ENCODE measurements at places on chromosomes 7 and 10.
A peak's percentile ranks its signal among the peaks of the same experiment; 100 is the strongest.

DNA sequence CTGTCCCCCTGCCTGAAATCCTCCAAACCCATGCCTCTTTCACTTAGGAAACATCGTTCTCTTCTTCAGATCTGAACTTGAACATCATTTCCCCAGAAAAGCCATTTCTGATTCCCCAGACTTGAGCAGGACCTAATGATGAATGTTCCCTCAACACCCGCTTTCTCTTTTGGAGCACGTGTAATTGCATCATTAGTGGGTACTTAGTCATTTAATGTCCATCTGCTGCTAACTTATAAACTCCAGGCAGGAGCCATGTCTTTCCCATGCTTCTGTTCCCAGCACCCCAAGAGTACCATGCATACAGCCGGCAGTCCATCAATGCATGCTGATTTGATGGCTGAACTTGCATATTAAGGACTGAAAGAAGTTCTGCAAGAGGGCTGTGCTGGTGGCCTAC is 36.5 kb upstream of the ECHDC3 start:
- DNase-seq: no peak

- no peak for DNase-seq
Measured at GRCh38 chr10:59950105-59950504, 43.7 kb upstream of the CCDC6 start.

DNA sequence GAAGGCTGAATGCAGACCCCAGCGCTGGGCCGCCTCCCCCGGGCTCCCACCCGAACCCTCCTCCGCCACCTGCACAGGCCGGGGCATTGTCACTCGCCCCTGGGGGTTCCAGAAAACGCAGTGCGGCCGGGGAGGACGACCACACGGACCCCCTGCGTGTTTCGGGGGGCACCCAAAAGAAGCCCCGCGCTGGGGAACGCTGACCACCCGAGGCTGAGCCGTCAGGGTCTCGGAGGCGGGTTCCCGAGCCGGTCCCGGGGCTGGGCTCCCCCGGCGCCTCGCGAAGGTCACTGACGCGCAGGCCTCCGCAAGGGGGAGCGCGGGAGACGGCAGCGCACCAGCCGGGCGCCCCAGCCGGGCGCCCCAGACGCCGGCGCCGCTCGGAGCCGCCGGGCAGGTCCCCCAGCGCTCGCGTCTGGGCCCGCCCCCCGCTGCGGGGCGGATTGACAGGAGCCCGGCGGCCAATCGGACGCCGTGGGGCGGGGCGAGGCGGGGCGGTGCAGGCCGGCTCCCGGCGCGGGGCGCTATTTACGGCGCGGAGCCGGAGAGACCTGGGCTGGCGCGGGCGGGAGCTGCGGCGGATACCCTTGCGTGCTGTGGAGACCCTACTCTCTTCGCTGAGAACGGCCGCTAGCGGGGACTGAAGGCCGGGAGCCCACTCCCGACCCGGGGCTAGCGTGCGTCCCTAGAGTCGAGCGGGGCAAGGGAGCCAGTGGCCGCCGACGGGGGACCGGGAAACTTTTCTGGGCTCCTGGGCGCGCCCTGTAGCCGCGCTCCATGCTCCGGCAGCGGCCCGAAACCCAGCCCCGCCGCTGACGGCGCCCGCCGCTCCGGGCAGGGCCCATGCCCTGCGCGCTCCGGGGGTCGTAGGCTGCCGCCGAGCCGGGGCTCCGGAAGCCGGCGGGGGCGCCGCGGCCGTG is at the start of gene BAMBI:
Gene BAMBI (plus strand): TSS at position 554 of the 920 bp plus-strand sequence. CDS start 377 bp downstream, outside the sequence.
- DNase-seq: peak; percentile 93

DNA sequence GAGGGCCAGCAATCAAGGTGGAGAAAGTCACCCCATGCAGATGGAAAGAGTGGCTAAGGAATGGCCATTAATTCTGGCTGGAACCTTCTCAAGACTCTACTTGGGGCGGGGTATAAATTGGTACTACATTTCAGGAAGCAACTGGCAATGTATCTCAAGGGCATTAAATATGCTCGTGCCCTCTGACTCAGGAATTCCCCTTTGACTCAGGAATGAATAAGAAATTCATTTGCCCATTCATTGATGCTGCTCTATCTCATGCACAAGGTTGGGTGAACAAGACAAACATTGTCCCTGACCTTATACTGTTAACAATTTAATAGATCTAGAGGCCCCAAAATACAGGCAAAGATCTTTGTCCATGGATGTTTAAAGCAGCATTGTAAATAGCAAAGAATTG is 188.1 kb downstream of the MYOF start:
- no peak for DNase-seq

DNA sequence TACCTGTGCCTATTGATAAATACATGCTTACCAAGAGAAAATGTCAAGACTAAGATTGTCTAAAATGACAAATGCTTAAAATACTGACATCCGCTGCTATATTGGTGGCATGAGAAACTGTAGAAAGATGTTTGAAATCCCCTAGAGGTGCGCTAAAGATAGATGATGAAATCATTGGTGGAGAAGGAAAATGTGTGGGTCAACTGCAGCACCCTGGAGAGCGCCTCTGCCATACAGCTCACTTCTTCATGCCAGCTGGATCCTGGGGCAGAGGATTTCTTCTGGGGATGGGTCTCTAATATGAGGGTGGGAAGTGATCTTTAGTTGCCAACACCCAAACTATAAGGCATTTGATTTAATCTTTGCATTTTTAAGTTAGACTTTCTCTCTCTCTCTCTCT is 680.4 kb upstream of the POM121L12 start:
- DNase-seq: no peak

GRCh38 chr10:99854860-99855259 is 72.4 kb downstream of the ABCC2 start:
- no peak for DNase-seq

DNA sequence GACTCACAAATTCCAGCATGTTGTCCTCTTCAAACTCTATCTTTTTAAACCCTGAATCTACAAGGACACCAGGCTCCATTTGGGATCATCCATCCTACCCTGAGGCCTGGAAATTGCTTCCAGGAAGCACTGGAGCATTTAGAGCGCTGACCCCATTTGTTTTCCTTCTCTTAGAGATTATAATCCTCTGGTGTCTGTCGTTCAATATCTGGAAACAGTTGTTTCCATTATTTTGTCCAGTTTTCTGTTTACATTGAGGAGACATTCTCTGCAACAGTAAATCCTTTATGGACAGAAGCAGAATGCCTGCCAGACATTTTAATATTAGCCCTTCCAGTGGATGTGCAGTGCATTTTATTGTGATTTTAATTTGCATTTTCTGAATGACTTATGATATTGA is 119.4 kb upstream of the MEOX2 start:
- DNase-seq: no peak

DNA sequence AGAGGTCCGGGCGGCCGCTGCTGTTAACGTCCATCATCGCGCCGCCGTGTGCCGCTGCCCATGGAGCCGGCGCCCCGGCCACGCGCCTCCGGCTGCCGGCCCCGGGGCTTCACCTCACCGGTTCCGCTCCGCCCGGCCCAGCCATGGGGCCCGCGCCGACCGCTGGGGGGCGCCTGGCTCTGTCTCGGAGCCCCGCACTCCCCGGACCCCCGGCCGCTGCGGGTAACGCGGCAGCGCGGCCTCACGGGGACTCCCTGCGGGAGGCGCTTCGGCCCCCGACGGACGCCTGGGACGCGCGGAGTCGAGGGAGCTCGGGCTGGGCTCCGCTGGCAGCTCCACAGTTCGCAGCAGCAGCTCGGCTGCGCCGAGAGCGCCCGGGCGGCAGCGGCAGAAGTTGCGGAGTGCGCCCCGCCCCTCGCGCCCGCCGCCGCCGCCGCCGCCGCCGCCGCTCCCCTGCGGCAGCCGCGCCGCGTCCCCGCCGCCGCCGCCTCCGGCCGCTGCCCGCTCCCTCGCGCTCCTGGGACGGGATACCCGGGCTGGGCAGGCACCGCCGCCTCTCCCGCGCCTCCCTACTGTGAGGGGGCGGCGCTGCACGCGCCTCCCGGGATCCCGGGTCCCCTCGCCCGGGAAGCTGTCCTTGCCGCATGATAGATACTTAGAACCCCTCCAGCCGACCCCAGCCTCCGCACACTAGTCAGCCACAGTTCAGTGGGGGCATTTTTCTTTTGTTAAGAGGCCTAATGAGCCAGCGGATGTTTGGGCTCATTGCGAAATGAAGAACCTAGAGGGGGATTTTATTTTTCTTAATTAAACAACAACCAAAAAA is at the start of gene HTR7:
Gene HTR7 (minus strand): TSS at position 405 of the 826 bp plus-strand sequence. CDS start 368 bp downstream, at position 37.
- DNase-seq: no peak

- DNase-seq: no peak
Measured at GRCh38 chr7:101315336-101315735, 6.3 kb downstream of the IFT22 start.

GRCh38 chr7:47458057-47458456 is 123.9 kb downstream of the TNS3 start:
- DNase-seq: no peak

DNA sequence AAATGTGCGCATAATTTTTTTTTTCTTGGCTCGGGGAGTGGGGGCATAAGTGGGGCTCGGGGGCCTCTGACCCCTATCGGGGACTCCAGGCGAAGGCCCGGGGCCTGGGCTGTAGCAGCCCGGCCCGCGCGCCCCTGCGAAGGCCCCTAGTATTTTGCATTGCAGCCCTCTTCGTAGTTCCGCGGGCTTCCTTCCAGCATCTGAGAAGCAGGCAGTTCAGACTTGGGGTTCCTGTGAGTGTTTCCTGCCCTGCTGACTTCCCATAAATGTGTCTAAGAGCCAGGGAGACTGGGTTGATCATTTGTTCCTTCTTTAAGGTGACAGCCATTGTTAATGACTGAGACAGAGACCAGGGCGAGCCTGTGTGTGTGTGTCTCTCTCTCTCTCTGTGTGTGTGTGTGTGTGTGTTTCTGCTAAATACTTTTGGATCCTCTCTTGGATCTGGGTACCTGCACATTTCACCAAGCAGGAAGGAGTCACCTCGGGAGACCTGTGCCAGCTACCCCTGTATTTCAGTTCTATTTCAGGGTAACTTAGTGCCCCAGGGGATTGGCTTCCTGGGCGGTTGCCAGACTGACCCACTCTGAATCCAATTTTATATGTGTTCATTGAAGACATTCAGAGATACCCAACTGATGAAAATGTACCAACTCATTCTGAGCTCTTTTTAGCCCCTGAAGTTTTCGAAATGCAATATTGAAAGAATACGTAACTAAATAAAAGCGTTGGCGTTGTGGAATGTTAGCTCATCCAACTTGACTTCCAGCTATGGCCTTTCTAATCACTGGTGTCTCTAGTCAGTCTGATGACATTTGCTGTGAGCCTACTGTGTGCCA is 805 bp downstream of the MSRB2 start:
- DNase-seq: no peak

- no peak for DNase-seq
Measured at GRCh38 chr7:6181136-6181535, 91.3 kb downstream of the CYTH3 start.

GRCh38 chr7:41918597-41918996 is 215.7 kb upstream of the INHBA start:
- no peak for DNase-seq

GRCh38 chr10:3907514-3907913 is 122.5 kb upstream of the KLF6 start:
- no peak for DNase-seq

GRCh38 chr10:119309423-119309770 is 102.0 kb downstream of the GRK5 start:
- DNase-seq: no peak

All from hypothalamus (tissue), 51 donors.